ENCODE measurements at places on chromosomes 3 and 15. TPM values are rescaled to one million over a fixed set of nuclear protein-coding genes. Genes with fewer than 3 reads are reported as not detected.

- DNase-seq, result no peak
Observed at GRCh38 chr15:66474135-66474534, 23.4 kb downstream of the SNAPC5 start.

DNA sequence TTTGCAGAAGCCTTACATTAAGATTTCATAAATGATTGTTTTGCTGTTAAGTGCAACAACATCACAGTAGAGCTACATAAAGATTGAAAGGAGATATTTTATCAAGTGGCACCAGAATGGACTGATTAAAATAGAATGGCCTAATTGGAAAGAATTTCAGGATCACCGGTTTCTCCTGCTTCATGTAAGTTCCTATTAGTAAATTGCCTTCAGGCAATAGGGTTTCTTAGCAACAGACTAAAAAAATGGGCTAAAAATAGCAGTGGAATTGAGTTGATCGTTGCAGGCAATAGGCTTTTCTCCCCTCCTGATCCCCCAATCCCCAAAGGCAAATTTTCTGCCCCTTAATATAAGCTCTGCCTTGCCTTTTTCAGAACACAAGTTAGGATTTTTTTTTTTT, 917 bp downstream of the LNP1 start:
- peak; percentile 50 for DNase-seq

DNA sequence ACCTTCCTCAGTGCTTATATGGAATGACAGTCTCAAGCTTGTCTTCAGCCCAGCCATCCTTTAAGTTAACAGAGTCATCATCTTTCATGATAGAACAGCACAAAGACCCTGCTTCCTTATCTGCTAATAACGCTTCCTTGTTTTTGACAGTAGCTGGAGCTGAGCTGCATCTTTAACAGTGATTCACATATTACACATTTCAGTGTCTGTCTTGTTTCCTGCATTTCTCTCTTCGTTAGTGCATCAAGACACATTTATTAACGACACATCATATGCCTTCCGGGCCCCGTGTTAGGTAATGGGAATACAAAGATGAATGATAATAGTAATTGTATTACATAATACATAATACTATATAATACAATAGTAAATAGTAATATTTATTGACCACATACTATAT, 30.2 kb upstream of the GREM1 start:
- DNase-seq, result peak; percentile 55

DNA sequence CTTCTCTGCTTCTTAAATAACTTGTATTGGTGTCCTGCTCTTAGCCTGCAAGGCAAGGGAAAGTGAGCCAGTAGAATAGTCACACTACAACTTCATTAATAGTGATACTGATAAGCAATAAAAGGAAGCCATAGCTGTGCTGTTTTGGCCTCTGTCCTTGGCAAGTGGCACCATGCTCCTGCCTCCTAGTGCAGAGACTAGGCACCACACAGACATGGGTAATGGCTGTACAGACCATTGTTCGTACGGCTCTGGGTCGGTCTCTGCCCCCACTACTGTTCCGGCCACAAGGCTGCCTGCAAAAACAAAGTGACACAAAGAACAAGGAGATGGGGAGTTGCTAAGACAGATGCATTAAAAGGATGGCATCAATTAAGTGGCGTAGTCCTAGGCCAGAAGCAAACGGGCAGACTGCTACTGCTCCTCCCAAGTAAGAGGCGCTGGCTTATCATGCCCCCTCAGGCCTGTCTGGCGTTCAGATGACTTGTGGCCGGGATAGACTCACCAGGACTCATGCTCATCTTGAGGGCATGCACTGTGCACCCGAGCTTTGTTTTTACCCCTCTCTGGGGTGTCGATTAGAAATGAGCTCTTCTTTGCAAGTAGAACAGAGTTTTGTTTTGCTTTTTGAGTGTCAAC, 75.6 kb downstream of the TRAK1 start:
- no peak for DNase-seq

GRCh38 chr15:47675735-47676134, 41.6 kb upstream of the SEMA6D start:
- DNase-seq, result no peak

DNA sequence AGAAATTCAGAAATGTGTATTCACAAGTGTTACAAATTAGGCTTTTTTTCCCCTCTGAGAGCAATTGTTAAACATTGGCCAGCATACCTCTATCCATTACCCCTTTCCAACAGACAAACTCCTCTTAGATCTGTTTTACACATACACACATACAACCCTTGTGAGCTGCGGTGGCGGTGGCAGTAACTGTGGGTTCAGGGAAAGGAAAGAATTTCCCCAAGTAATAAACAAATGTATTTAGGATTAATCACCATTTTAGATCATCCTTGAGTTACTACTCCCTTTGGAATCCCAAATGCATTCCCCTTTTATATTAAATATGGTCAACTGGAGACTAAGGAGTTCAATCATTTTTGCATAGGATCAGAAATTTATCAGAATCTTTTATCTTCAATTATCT, 667.0 kb downstream of the FHIT start:
- DNase-seq, result no peak

DNA sequence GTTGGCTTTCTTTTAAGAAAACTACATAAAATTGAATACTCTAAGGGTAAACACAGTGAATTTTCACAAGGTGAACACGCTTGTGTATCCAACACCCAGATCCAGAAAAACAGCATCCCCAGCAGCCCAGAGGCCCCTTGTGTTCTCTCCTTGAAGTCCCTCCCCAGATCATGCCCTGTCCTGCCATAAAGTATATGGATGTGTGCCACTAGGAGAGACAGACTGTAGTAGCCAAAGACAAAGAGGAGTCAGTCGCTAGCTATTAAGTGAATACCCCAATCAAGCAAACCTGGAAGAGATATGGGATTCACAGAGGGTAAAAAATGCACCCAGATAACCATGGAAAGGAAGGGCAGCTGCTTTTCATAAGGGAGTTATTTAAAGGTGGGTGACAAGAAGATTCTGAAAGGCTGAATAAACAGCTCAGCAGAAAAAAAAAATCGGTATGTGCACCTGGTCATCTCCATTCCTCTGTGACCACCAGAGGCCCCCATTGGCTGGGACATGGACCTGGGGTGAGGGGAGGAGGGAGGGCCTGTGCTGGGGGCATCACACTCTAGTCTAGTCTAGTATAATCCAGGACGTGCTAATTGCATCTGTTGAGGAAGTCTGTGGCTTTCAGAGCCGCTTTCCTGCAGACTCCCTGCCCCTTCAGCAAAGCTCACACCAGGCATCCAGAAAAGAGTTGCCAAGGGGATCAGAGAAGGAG, 167.3 kb upstream of the NDN start:
- DNase-seq, result no peak

DNA sequence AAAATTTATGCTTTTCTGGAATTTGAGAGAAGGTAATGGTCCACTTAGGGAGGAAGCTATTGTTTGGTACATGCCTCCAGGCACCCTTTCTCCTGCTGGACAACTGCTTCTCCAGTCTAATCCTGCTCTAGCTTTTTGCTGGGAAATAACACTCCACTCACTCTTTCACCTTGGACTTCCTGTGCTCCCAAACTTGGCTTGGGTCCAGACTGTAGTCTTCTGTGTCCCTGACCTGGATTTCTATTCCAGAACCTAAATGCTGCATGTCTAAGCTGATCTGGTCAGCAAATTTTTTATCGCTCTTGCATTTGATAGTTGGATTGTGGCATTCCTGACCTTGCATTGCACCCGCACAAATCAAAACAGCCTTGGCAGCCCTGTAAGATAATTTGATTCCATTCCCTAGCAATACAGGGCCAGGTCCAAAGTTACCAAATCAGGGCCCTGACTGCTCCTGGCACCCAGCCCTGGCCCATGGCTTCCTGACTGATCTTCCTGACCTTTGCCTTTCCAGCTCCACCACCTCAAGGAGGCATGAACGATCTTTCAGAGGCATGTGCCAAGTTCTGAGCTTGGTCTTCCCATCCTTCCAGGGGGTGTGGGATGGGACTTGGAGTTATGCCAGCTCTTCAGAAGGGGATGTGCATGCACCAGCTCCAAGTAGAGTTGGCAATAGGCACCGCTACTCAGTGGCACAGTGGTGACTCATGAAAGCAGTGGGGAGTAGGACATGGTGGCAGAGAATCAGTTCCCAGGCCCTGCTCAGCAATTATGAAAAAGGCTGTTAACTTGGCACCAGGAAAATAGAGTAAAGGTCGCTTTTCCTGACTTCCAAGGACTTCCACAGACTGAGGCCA, 43.9 kb upstream of the GOLGA8J start:
- DNase-seq, result no peak

GRCh38 chr3:24161841-24162240, 216.8 kb downstream of the NR1D2 start:
- DNase-seq, result no peak

- DNase-seq, result peak; percentile 78
Observed at GRCh38 chr3:192917404-192918274, at the start of gene MB21D2. TSS of gene MB21D2 (minus strand) at chr3:192917856. CDS start at chr3:192917840, 16 bp downstream.

- peak; percentile 43 for DNase-seq
Observed at GRCh38 chr3:45026038-45026437, at the start of gene CLEC3B. TSS of gene CLEC3B (plus strand) at chr3:45026303. CDS start at chr3:45026363, 60 bp downstream.

GRCh38 chr3:171354706-171355582, 105.3 kb downstream of the TNIK start:
- no peak for DNase-seq

DNA sequence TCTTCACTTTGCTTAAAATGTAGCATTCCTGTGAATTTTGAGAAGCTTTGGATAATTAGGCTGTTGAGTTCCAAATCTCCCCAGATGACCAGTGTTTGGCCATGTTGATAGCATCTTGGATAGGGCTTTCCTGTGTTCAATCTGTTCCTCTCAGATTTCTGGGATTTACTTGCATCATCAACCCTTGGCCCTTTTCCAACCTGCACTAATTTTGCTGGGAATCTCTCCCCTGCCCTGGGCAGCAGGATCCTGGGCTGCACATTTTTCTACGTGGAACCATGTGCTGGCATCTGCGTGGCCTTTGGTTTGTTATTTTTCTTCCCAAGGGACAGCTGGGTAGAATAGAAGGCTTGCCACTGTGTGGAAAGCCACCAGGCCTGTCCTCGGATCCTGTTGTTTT, 75.4 kb upstream of the PLXNA1 start:
- DNase-seq, result peak; percentile 40

- DNase-seq, result no peak
Observed at GRCh38 chr15:88802991-88803240, 320 bp upstream of the ACAN start.

GRCh38 chr3:50450209-50450921, 53.1 kb downstream of the CACNA2D2 start:
- no peak for DNase-seq

- DNase-seq, result no peak
Observed at GRCh38 chr3:139062918-139063317, 18.2 kb upstream of the PRR23C start.

DNA sequence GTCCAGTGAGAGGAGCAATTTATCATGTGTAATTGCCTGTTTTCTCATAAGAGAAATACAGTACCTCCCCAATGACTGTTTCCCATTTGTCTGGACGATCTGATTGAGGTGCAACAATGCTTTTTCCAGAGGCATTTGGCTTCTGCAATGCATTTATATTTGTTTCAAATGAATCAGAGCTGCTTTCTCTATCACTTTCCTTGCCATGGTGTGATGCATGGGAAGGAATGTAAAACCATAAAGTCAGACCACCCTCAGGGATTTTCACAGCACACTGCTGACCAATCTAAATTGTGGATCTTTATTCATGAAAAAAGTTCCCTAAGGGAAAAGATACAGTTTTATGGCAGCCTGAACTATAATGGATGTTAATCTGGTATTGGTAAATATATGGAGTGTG, 333.0 kb downstream of the ZNF385D start:
- peak; percentile 8 for DNase-seq

- DNase-seq, result no peak
Observed at GRCh38 chr3:186869253-186870100, 27.0 kb downstream of the ADIPOQ start.

Gene CPN2
- total RNA-seq, result not detected

Gene WNT5A
- 180 TPM for total RNA-seq

Gene GCSAM
- total RNA-seq, result not detected

Gene BAHD1
- 8.3 TPM for total RNA-seq

Gene UPK1B
- total RNA-seq, result not detected

Gene SLC24A5
- not detected for total RNA-seq

Gene SLC27A2
- total RNA-seq, result not detected

Gene OXSM
- 11.7 TPM for total RNA-seq

Gene TRIM71
- not detected for total RNA-seq

All from LHCN-M2 (cell line).